ENCODE measurements at places on chromosomes 2 and 18. TPM values are rescaled to one million over a fixed set of nuclear protein-coding genes. Genes with fewer than 3 reads are reported as not detected.

- no peak for DNase-seq
These were observed 404.4 kb downstream of the SOCS6 start for GRCh38 chr18:70693246-70693645.

DNA sequence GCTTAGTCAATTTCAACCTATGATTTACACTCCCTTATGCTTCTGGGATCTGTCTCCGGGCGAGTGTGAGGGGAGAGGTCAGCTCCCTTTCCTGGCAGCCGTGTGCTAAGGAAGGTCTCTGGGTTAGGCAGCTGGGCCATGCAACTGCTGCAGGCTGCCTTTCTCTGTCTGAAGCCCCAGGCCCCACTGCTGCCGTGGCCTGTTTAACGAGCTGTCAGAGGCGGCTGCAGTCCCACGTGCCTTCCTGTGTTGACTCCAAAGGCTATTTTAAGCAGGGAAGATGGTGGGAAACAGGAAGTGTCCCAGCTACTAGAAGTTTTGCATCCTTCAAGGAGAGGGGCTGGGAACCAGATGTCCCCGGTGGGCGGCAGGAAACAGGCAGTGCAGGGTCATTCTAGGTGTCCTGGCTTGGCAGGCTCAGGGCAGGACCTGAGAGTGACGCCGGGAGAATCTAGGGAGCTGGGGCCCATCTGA is 186.4 kb downstream of the TNS1 start:
- no peak for DNase-seq

GRCh38 chr2:71607151-71607889 is 154.0 kb downstream of the DYSF start:
- DNase-seq, result no peak

Gene RTTN
- 24.7 TPM for total RNA-seq

Gene XDH
- total RNA-seq, result 0.91 TPM

Gene MYL1
- not detected for total RNA-seq

GRCh38 chr2:99403084-99403483 is 65.9 kb downstream of the EIF5B start:
- DNase-seq, result peak; percentile 74

GRCh38 chr2:144382849-144383248 is 137.1 kb downstream of the ZEB2 start:
- DNase-seq, result no peak

DNA sequence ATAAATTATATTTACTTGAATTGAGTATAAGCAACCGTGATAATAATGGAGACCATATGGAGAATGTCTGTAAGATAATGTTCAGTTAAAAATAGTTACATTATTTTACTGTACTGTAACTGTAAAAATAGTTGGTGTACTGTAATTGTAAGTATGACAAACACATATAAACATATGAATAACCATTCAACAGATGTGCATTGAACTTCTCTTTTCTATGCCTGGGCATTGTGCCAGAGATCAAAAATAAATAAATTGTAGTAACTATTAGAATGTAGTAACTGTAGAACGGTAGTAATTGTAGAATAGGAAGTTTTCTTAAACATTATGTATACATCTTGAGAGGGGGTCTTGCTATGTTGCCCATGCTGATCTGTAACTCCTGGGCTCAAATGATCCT is 287.4 kb upstream of the EPAS1 start:
- DNase-seq, result peak; percentile 23
